Fibroblast of skin of scalp (primary cell): ENCODE measurements at places on chromosomes 5 and 9.
A peak's percentile ranks its signal among the peaks of the same experiment; 100 is the strongest.

DNA sequence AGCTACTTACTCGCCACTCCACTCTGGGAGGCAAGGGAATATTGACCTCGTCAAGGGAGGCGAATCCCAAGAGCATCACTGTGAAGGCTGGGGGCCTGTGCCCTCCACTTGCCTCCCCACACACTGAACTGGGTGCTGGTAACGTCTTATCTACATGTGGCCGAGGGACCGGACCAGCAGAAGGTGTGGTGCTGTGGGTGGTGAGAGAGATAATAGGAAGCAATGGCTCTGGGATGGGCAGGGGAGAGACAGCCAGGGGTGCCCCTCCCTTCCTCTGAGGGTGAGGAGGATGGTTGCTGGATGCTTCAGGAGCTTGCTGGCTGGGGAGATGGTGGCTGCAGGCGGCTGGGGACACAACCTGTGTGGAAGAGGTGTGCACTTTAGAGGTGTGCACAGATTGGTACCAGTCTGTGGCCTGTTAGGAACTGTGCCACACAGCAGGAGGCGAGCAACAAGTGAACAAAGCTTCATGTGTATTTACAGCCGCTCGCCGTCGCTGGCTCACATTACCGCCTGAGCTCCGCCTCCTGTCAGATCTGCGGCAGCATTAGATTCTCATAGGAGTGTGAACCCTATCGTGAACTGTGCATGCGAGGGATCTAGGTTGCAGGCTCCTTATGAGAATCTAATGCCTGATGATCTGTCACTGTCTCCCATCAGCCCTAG is 100.3 kb downstream of the ENTREP1 start:
- no peak for DNase-seq

GRCh38 chr5:116880150-116880549 is 305.5 kb upstream of the SEMA6A start:
- no peak for DNase-seq

DNA sequence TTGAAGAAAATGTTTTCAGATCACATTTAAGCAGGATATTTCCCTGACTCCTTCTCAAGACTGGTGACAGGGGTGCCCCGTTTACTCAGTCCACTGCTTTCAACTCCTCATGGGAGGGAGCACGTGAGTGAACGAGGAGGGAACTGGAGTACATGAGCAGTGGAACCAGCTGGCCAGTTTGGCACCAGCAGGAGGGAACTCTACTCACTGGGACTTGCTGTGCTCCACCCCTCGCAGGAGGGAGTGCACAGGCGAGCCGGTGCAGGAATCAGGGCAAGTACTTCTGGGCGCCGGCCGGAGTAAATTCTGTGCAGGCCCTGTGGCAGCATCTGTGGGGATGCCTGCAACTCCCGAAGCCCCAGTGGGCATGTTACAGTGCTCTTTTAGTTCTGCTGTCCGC is 1941.1 kb upstream of the C9orf72 start:
- DNase-seq: no peak

- no peak for DNase-seq
Observed at GRCh38 chr9:137733429-137733828, 114.6 kb downstream of the EHMT1 start.

GRCh38 chr5:68817632-68818031 is 276.2 kb upstream of the SLC30A5 start:
- no peak for DNase-seq

DNA sequence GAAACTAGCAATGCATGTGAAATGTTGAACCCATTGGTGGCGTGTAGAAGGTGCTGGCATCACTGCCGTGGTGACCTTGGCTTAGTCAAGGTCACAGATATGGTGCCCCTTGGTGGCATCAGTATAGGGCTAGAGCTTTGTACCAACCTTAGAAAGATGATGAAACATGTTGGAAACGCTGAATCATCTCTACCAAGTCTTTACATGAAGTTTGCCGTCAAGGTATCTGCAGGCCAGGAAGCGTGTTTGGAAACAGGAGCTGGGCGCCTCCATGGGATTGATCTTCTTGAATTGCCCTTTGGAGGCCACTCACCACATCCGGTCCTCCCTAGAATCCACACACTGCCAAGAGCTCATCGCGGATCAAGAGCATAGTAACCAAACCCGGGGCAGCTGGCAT is 16.9 kb upstream of the BOD1 start:
- DNase-seq: no peak

DNA sequence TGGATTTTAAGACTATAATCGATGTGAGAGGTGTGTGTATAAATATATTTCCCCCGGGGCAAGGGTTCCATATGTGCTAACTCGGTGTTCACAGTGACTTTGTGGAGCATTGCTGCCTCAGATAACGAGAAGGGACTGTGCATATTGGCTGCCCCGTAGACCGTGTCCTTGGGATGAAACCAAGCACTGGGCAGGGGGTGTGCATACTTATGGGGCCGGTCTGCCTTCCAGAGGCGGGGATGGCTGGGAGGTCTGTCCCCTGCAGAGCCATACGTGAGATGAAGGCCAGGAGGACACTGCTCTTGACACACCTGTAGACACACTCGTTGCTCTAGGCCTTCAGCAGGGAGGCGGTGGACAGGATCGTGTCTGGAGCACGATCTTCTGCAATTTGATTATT is 56.0 kb upstream of the ZNF354A start:
- DNase-seq: no peak

- peak; percentile 90 for DNase-seq
Observed at GRCh38 chr5:134874831-134875655, 872 bp downstream of the TXNDC15 start.

- no peak for DNase-seq
Observed at GRCh38 chr5:52798938-52799337, 11.2 kb downstream of the ITGA1 start.

- DNase-seq: peak; percentile 79
Observed at GRCh38 chr5:138449501-138450239, 10.8 kb downstream of the REEP2 start.

DNA sequence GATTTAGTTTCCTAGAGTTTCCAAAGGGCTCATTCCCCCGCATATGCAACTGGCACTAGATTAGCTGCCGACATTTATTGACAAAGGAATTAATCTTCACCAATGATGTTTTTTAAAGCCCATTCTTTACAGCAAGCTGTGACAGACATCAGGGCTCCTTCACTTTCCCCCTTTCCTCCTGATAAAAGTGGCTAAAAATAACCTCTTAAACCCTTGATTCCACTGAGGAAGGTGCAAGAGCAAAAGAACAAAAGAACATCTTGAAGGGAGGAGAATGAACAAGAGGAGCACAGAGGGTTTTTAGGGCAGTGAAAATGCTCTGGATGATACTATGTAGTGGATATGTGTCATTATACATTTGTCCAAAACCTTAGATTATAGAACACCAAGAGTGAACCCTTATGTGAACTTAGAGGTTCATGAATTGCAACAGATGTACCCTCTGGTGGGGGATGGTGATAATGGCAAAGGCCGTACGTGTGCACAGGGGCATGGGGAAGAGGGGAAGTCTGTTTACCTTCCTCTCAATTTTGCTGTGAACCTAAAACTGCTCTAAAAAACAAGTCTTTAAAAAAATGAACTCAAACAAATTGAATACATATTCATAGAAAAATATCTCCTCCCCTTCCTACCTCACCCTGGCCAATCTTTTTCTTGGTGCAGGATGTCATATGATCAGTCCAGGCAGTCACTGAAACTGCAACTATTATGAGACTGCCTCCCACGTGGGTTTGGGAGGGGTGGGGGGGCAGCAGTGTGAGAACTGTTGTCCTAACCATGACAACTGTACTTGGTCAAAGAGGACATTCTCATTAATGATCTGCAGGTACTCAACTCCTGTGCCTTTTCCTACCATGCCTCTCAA is 83.0 kb downstream of the MARCHF3 start:
- no peak for DNase-seq

GRCh38 chr5:55568654-55569512 is 34.1 kb upstream of the PLPP1 start:
- DNase-seq: no peak

DNA sequence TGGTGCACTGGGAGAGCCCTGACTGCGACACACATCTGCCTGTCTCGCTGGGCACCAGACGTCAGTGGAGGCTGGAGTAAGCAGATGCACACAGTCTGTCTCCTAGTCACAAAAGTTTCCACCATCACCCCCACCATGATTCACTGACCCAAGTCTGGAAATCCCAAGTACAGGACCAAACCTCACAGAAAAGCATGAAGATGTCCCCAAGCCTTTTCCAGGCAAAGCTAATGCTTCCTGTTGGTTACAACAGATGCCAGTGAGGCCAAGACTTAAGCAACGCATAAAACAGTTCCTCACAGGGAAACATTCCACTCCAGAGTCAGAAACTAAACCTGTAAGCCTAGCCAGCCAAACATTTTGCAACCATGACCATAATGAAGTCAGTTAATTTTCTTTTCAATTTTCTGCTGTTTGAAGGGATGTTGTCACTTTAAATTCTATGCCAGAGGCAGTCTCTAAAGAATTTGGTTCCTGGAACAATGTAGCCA is 259.3 kb upstream of the SLC30A5 start:
- DNase-seq: no peak

- DNase-seq: no peak
Observed at GRCh38 chr9:120358877-120359276, 221.1 kb downstream of the CDK5RAP2 start.

GRCh38 chr9:95004411-95005277 is 278.1 kb downstream of the AOPEP start:
- DNase-seq: peak; percentile 40

DNA sequence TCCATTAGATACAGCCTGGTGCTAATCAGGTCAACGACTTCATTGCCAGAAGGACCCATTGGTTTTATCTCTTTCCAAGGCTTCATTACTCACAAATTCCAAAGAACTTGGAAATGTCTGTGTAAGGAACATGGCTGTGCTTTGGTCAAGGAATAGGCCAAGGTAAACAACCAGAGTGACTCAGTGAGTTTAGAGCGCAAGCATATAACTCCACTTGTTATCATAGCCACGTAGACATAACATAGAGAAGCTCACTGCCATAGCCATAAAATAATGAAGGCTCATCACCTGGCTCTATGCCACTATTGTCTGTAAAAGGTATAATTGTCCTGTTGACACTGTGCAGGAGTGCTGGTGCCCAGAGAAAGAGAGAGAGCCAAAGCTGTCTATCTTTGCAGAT is 139.3 kb upstream of the PLCXD3 start:
- peak; percentile 69 for DNase-seq

DNA sequence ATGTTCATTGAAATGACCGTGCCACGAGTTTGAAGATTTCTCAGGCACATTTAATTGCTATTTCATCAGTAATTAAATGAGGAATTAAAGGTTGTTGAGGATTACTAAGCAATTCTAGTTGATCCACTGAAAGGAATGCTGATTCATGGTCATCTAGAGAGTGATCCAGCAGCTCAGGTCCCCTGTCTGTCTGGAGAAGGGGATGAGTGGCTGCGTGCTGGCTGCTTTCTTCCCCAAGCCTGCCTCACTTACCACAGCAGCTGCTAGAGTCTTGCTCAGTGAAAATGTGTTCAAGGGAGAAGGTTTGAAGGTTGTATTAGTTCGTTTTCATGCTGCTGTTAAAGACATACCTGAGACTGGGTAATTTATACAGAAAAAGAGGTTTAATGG is 7.8 kb upstream of the TGFBI start:
- DNase-seq: peak; percentile 79

DNA sequence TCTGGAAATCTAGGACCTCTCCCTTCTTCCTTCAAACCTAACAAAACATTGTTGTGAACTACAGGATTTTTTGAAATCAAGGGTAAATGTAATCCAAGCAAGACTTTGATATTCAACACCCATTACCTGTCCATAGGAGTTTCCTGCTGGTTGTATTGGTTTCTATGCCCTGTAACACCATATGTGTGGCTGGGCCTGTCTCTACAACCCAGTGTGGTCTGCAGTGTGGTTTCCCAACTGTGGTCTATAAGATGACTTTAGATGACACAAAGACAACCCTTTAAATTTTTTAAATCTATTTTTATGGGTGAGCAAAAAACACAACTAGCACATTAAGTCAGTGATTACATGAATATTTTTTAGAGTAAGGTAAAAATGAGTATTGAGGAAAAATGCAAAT is 93.1 kb downstream of the SMIM15 start:
- DNase-seq: no peak

- DNase-seq: peak; percentile 62
Observed at GRCh38 chr9:129863059-129863690, 27.9 kb downstream of the USP20 start.

- DNase-seq: no peak
Observed at GRCh38 chr9:117021906-117022305, 334.8 kb downstream of the TRIM32 start.

- no peak for DNase-seq
Observed at GRCh38 chr5:177608243-177609075, 8.5 kb downstream of the B4GALT7 start.

DNA sequence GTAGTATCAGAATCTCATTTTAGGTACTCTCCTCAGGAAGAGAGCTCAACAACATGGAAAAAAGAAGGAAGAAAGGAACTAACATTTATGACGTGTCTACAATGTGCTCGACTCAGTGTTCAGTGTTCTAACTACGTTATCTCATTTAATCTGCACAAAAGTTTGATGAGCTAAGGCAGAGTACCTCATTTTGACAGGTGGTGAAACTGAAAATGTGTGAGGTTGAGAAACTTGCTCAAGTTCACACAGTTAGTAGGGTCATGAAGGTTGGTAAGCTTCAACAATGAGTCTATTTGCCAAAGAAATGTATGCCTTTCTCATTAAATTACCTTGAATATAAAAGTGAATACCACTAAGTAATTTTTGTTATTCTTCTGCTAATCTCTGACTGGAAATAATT is 165.1 kb downstream of the CAAP1 start:
- DNase-seq: no peak

GRCh38 chr5:174397206-174397605 is 327.2 kb upstream of the MSX2 start:
- no peak for DNase-seq

- DNase-seq: no peak
Observed at GRCh38 chr5:96433066-96433447, at the start of gene PCSK1. TSS of gene PCSK1 (minus strand) at chr5:96433248. CDS start at chr5:96433042, 206 bp downstream.

DNA sequence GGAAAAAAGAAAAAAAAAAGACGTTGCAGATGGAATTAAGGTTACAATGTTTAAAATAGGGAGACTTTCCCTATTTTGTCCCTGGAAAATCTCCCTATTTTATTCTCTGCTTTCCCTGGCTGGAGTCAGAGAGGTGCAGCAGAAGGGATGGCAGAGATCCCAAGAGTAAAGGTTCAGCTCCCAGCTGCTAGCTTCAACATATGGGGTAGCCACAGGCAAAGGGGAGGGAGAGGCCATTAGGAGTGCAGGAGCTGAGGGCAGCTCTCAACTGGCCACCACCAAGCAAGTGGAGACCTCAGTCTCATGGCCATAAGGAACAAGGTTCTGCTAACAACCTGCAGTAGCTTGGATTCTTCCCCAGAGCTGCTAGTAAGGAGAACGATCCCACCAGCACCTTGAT is 367.0 kb upstream of the DAP start:
- no peak for DNase-seq

- DNase-seq: no peak
Observed at GRCh38 chr5:176878463-176878862, 20.7 kb downstream of the HK3 start.
